ENCODE measurements at places on chromosomes 5 and 9.

DNA sequence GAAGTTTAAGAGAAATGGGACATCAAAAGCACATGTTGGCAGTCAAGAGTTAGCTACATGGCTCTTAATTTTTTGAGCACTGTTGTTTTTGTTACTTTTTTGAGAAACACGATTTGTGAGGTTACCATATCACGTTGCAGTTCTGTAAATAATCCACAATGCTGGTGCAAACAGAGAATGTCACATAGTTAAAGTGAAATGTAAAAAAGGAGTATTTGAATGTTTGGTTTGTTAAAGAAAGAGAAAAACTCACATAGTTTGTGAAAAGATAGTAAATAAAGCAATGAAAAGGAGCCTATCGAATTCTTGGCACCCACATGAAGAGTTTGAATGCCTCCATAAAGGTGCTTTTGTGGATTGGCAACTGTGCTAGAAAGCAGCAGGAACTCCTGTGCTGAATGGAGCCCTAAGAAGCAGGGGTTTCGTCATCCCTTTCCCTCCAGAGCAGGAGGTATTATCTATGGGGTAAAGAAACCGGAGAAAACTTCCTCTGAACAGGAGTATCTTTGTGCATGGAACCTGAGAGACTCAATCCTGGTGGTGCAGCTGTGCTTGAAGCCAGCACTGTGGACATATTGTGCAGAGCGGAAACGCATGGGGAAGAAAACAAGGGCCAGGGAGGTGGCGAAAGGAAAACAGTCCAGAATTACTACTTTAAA, 148.5 kb upstream of the OTULINL start:
- peaks cover 42% of the 10 kb centered on the region for H3K4me1 ChIP-seq
- no peak for DNase-seq
- no peak overlapping the region for H3K4me3 ChIP-seq
- H3K27ac ChIP-seq: peak overlapping the region; percentile 60

DNA sequence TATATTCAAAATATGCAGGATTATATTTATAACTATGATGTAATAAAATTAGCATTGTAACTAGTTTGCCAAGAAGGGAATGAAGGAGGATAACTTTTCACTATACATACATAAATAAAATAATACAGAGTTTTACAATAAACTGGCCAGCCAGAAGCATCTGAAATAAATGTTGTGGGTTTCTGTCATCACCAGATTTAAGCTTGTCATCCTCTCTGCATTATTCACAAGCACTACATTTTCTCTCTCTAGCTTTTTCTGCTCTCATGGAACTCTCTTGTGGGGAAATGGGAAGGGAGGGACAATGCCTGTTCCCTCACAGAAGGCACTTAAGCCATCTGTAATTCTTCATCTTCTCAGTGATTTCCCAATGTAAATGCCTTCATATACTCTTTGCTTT, 626.8 kb downstream of the SEMA5A start:
- H3K4me1 ChIP-seq: no peaks in the 10 kb centered on the region
- H3K36me3 ChIP-seq: no peaks in the 10 kb centered on the region
- no peak overlapping the region for H3K27ac ChIP-seq
- H3K4me3 ChIP-seq: no peak overlapping the region

GRCh38 chr5:178769617-178770260, 39.3 kb upstream of the ZNF354A start:
- H3K27me3 ChIP-seq: no peaks in the 10 kb centered on the region
- no peak for DNase-seq
- no peaks in the 10 kb centered on the region for H3K4me1 ChIP-seq
- H3K36me3 ChIP-seq: no peaks in the 10 kb centered on the region
- no peak overlapping the region for H3K4me3 ChIP-seq

DNA sequence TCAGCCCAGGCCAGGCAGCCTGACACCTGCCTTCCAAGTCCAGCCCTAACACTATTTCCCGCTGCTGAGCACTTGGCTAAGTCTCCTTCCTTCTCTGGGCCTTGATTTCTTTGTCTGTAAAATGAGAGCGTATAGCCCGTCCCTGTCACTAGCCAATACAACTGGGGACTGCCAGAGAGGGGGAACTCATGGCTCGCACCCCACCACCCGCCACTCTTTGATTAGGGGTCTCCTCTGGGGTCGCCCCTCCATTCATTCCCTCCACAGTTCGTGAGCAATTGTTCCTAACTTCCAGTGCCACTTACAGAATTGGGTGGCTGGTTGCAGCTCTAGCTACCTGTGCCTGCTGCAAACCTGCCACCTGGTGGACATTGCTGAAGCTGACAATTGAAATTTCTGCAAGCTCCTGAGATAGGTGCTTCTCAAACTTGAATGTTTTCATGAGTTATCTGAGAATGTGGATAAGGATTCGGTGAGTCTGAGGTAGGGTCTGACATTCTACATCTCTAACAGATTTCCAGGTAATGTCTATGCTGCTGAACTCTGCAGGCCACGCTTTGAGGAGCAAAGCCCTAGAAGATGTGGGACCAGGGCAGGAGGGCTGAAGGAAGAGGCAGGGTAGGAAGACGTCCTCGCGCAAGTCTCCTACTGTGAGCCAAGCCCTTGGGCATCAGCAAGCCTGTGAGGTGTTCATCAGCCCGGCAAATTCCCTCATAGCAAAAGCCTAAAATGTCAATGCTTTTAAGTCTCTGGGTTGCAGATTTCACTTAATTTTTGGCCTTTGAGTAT, 13.3 kb upstream of the RECK start:
- H3K36me3 ChIP-seq: no peaks in the 10 kb centered on the region
- H3K4me3 ChIP-seq: no peak overlapping the region
- no peaks in the 10 kb centered on the region for H3K27me3 ChIP-seq

DNA sequence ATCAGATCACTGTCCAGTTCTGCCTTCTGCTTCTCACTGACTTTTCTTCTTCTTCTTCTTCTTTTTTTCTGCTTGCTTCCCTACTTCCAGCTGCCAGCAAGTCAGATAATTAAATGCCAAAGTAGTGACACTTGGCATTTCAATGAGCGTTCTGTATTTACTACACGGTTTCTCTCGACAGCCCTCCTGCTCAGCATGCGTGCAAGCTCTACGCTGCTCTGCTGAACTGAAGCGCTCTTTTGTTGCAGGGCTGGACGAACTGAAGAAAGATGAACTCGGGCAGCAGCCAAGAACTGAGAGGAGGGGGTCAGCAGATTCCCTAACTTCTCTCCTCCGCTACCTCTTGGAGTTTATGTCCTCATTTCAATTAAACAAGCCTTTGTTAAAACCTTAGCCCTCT, 319.1 kb downstream of the GLIS3 start:
- H3K4me3 ChIP-seq: no peak overlapping the region
- H3K27ac ChIP-seq: no peak overlapping the region
- peaks cover 33% of the 10 kb centered on the region for H3K4me1 ChIP-seq
- H3K27me3 ChIP-seq: peaks cover 4% of the 10 kb centered on the region
- H3K36me3 ChIP-seq: peaks cover 7% of the 10 kb centered on the region
